ENCODE measurements at places on chromosomes 3 and 15. TPM values are rescaled to one million over a fixed set of nuclear protein-coding genes. Genes with fewer than 3 reads are reported as not detected.

DNA sequence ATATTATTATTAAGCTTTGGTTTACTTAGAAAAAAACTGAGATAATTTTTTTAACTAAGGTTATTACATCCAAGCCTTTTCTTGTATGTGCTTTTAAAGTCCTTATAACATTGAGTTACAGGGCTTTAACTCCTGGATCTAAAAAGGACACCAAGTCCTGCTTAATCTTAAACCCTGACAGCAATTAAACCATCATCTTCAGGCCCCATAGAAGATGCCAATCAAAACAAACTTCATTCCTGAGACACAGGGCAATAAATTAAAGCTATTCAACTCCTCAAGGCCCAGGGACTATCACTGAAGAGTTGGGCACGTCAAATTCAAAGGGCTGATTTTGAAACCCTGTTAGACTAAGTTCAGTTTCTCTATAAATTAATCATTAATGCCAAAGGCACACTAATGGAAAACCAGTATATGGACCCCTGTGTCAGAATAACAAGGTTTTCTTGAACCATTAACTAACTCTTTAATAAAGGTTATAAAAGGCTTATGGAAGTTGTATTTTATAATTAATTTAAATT lies 1152.6 kb downstream of the NSUN3 start:
- no peak for DNase-seq
- H3K27ac ChIP-seq, result no peak overlapping the region
- no peaks in the 10 kb centered on the region for H3K27me3 ChIP-seq
- H3K4me3 ChIP-seq, result no peak overlapping the region

- peaks cover 13% of the 10 kb centered on the region for H3K27me3 ChIP-seq
- no peaks in the 10 kb centered on the region for H3K4me1 ChIP-seq
- no peak overlapping the region for H3K27ac ChIP-seq
Measured at GRCh38 chr15:93294066-93294465, 205.1 kb upstream of the RGMA start.

GRCh38 chr15:88250826-88251225 lies 5.7 kb downstream of the NTRK3 start:
- H3K4me3 ChIP-seq, result no peak overlapping the region
- peaks cover 6% of the 10 kb centered on the region for H3K4me1 ChIP-seq
- peaks cover 23% of the 10 kb centered on the region for H3K27me3 ChIP-seq
- no peaks in the 10 kb centered on the region for H3K36me3 ChIP-seq

DNA sequence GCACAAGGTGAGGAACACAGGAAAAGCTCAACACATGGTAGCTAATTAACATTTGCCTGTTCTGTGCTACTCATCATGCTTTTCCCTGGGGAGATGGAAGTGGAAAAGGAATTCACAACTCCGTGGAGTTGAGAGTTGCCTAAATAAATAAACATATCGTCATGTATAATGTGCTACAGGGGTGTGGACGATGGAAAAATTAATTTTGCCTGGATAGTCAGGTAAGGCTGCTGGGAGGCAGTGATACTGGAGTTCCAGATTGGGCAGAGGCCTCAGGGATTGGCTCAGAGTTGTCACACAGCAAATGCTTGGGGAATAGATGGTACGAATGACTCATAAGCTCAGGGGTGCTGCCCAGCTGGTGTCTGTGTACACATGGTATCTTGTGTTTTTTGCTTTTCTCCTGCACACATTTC lies 3.1 kb upstream of the ABHD6 start:
- no peak for DNase-seq
- no peak overlapping the region for H3K27ac ChIP-seq

GRCh38 chr3:52385157-52385556 lies 59.7 kb downstream of the SEMA3G start:
- H3K4me1 ChIP-seq, result no peaks in the 10 kb centered on the region
- DNase-seq, result peak; percentile 43
- no peaks in the 10 kb centered on the region for H3K36me3 ChIP-seq
- H3K4me3 ChIP-seq, result no peak overlapping the region
- no peaks in the 10 kb centered on the region for H3K27me3 ChIP-seq

DNA sequence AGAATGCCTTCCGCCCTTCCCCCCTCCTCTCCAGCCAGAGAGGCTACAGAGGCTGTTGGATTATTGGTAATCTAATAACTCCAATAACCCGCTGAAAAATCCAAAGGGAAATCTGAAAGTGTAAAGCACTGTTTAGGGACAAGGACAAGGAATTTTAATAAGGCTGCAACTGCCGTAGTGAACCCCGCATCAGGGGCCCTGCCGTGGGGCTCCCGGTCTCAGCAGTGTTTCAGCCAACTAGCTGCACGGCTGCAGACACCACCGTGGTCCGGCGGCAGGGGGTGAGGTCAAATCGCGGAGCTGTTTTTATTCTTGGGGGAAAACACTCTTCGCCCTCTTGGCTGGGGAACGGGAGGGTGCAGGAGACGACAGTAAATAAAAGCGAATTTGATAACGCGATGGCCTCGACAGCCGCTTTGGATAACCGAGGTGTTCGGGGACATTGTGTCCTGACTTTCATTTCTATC lies 6.1 kb downstream of the BCL6 start:
- H3K4me3 ChIP-seq, result peak overlapping the region; percentile 97
- peaks cover 3% of the 10 kb centered on the region for H3K36me3 ChIP-seq
- peak overlapping the region; percentile 100 for H3K27ac ChIP-seq

DNA sequence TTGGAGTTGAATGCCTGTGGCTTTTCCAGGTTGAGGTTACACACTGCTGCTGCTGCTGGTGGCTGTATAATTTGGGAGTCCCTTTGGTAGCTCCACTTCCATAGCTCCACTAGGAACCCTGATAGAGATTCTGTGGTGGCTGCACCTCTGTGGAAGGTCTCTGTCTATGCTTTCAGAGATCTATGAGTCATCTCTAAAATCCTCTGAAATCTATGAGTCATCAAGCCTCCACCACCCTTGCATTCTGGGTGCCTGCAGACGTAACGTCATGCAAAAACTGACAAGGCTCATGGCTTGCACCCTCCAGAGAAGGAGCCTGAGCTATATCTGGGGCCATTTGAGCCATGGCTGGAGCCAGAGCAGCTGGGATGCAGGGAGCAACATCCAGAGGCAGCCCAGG lies 1037.0 kb upstream of the CFAP20DC start:
- H3K4me1 ChIP-seq, result peaks cover 46% of the 10 kb centered on the region
- no peaks in the 10 kb centered on the region for H3K27me3 ChIP-seq
- no peak overlapping the region for H3K4me3 ChIP-seq
- DNase-seq, result peak; percentile 32
- H3K27ac ChIP-seq, result peak overlapping the region; percentile 51
- peaks cover 69% of the 10 kb centered on the region for H3K36me3 ChIP-seq

DNA sequence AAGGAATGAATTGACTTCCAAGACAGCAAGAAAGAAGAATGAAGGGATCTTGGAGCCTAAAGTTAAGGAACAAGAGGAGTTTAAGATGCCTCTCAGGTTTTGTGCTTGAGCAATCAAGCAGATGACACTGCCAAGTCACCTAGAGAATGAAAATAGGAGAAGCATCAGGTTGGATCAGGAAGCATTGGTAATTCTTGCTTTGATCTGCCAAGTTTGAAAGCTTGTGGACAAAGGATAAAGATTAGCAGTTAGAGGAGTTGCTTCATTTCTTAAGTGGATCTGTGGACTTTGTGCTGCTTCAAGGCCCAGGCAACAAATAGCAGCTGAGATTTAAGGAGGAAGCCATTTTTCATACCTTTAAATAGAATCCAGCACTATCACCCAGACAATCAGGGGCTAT lies 35.6 kb downstream of the FRMD5 start:
- H3K4me3 ChIP-seq, result no peak overlapping the region
- H3K36me3 ChIP-seq, result no peaks in the 10 kb centered on the region
- H3K27me3 ChIP-seq, result peaks cover 27% of the 10 kb centered on the region
- H3K27ac ChIP-seq, result no peak overlapping the region
- DNase-seq, result no peak

DNA sequence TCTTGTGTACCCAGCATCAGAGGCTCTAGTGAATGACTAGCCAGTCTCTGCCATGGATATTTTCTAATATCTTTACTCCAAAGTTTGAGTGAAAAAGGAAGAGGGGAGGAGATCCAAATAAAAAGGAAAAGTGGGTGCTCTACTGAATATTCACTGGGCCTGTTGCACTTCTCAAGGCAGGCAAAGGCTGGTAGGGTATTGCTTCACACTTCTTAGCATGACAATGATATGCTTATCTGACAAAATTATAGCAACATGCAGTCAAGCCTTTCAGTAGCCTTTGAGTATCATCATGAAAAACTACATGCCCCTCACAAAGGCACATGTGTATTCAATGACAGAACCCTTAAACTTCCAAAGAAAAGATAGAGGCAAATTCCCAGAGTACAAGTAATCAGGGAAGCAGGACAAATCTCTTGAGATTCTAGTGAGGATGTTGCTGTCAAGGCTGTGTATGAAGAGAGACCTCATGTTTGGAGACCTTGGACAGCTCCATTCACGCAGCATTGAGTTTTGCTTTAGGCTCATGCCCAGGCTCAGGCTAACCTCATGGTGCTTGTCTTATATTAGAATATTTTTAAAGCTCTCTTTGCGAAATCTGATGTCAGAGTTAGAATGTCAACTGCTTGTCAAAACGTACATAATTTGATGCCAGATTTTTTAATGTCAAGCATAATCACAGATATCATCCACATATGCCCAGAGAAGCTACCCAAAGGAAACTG lies 506.9 kb downstream of the OCA2 start:
- no peaks in the 10 kb centered on the region for H3K27me3 ChIP-seq
- no peak overlapping the region for H3K4me3 ChIP-seq
- no peak overlapping the region for H3K27ac ChIP-seq
- DNase-seq, result no peak

DNA sequence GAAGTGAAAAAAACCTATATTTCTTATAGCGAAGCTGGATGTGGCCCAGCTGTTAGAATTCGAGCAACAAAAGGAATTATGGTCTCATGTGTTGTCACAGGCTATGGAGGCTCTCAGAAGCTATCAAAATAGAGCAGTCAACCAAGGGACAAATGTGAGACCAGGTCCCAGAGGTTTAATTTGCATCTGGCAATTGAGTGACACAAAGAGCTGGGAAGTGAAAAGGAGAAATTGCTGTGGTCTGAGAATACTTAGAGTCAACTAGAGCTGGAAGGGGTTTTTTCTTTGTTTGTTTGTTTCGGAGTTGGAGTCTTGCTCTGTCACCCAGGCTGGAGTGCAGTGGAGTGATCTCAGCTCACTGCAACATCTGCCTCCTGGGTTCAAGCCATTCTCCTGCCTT lies 61.3 kb upstream of the SMAD3 start:
- H3K4me1 ChIP-seq, result no peaks in the 10 kb centered on the region
- DNase-seq, result no peak
- H3K4me3 ChIP-seq, result no peak overlapping the region
- H3K36me3 ChIP-seq, result peaks cover 1% of the 10 kb centered on the region
- no peak overlapping the region for H3K27ac ChIP-seq
- H3K27me3 ChIP-seq, result peaks cover 7% of the 10 kb centered on the region

- H3K27me3 ChIP-seq, result no peaks in the 10 kb centered on the region
- H3K27ac ChIP-seq, result no peak overlapping the region
- H3K4me1 ChIP-seq, result peaks cover 20% of the 10 kb centered on the region
Measured at GRCh38 chr15:41666353-41666920, 6.2 kb downstream of the MGA start.

DNA sequence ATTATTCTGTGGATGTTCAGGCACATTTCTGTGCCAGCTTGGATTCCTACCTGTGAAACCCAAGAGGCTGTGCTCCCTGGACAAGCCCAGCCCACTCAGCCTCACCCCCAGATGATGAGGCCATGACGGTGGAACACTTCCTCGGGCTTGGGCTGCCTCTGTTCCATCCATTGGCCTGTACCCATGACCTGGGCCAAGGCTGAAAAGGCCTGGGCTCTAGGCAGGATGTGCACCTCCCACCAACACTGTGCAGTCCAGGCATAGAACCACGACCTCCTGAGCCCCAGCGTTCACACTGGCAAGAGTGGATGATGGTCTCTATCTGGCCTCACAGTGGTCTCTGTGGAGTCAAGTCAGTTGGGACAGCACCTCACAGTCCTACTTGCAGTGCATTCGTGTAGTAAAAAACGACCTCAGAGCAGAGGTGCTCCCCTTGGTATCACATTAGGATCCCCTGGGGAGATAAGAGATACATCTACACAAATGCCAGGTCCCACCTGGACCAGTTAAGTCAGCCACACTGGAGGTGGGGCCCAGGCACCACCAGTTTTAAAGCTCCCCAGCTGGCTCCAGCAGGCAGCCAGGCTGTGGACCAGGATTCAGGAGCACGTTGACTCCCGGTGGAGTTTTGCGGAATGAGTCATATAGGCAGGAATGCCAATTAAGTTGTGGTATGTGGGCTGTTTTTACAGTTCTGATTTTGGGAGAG lies 39.0 kb upstream of the IGF1R start:
- no peak overlapping the region for H3K4me3 ChIP-seq
- H3K27ac ChIP-seq, result no peak overlapping the region
- DNase-seq, result no peak
- H3K4me1 ChIP-seq, result peaks cover 17% of the 10 kb centered on the region
- H3K27me3 ChIP-seq, result no peaks in the 10 kb centered on the region
- H3K36me3 ChIP-seq, result peaks cover 2% of the 10 kb centered on the region

DNA sequence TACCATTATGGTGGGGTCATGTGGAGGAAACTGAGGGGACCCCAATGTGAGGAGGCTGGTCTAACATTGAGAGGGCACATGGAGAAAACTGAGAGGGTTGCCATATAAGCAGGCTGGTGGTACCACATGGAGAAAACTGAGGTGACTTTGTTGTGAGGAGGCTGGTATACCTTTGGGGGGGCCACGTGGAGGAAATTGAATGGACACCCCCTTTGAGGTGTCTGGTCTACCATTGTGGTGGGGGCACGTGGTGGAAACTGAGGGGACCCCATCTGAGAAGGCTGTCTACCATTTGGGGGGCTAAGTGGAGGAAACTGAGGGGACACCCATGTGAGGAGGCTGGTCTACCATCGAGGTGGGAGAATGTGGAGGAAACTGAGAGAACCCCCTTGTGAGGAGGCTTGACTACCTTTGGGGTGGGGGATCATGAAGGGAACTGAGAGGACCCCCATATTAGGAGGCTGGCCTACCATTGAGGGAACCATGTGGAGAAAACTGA lies 163.8 kb downstream of the FBLN2 start:
- H3K36me3 ChIP-seq, result no peaks in the 10 kb centered on the region
- no peak overlapping the region for H3K4me3 ChIP-seq
- no peaks in the 10 kb centered on the region for H3K4me1 ChIP-seq
- H3K27me3 ChIP-seq, result no peaks in the 10 kb centered on the region
- DNase-seq, result no peak

DNA sequence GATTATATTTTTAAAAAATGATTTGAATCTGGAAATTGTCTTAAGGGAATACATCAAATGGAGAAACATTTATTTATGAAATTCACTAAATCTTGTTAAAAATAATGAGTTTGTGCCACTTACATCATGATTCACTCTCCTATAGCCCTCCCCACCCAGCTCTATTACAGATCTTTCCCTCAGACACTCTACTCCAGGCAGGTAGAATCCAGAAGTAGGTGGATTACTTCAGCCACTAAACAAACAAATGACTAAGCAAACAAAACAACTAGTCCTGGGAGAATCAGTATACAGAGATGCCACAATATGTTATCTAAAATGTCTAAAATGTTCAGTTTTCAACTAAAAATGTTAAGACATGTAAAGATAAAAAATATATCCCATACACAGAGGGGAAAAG lies 608.1 kb upstream of the UBE2E2 start:
- no peak overlapping the region for H3K27ac ChIP-seq
- no peaks in the 10 kb centered on the region for H3K4me1 ChIP-seq
- no peak for DNase-seq
- no peaks in the 10 kb centered on the region for H3K36me3 ChIP-seq

The PLXNB1 gene
- total RNA-seq, result 2.3 TPM

The MUC13 gene
- not detected for total RNA-seq

The SPSB4 gene
- not detected for total RNA-seq

The DUOXA1 gene
- total RNA-seq, result not detected

The LIPC gene
- total RNA-seq, result 1.5 TPM

The SOX14 gene
- total RNA-seq, result not detected

The CHRM5 gene
- total RNA-seq, result not detected

Measured in activated CD4-positive, alpha-beta T cell treated with anti-CD3 and anti-CD28 coated beads, Interleukin-2, amount 10 ng/mL, durations not matched to agents 7 days and 5 days (primary cell).